Breast epithelium (tissue), 4 donors: ENCODE measurements at places on chromosomes 3 and 15. TPM values are rescaled to one million over a fixed set of nuclear protein-coding genes. Genes with fewer than 3 reads are reported as not detected.

Gene GRAMD1C
- total RNA-seq: 49.8 TPM

Gene TEX55
- total RNA-seq: not detected

Gene GOLGA8T
- total RNA-seq: not detected

DNA sequence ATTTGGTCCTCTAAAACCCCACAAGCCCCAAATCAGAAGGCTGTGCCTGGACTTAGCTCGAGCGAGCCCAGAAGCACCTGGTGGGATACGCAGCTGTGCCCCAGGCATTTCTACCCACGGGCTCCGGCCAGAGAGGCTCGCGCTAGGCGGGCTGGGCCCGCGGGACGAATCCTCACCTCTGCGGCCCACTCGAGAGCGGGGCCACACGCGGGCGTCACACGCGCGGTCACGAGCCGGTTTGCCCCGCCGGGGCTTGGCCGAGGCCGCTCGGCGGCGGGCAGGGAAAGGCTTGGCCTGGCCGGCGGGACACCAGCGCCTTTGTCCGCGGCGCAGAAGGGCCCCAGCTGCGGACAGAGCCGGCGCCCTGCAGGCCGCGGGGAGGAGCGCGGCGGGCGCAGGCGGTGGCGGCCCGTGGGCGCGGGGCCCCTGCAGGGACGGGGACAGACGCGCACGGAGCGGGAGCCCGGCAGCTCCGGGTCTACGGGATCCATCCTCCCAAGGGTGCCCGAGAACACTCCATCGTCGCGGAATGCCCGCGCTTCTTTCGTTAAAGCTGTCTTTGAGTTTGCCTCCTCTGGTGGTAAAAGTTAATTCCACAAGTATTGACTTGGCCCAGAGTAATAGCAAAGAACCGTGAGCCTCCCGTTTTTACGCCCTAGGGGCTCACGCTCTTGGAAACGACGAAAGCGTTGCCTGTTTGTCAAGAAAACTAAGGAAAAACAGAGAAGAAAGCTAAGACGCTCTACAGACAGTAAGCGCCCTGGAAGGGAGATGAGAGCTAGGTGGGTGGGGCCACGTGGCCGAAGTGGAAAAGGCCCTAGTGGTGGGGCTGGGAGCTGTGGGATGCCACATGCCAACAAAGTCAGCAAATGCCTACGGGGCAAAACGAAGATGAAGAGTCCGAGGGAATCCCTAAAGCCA lies 26.4 kb downstream of the TYRO3 start:
- peak; percentile 27 for DNase-seq

GRCh38 chr15:38054488-38054887 lies 120.0 kb downstream of the TMCO5A start:
- DNase-seq: no peak

- no peak for DNase-seq
Observed at GRCh38 chr15:89936051-89936785, 23.5 kb upstream of the ARPIN start.

- DNase-seq: no peak
Observed at GRCh38 chr15:39459548-39459947, 121.3 kb upstream of the THBS1 start.
